ENCODE measurements at places on chromosomes 5 and 9.

DNA sequence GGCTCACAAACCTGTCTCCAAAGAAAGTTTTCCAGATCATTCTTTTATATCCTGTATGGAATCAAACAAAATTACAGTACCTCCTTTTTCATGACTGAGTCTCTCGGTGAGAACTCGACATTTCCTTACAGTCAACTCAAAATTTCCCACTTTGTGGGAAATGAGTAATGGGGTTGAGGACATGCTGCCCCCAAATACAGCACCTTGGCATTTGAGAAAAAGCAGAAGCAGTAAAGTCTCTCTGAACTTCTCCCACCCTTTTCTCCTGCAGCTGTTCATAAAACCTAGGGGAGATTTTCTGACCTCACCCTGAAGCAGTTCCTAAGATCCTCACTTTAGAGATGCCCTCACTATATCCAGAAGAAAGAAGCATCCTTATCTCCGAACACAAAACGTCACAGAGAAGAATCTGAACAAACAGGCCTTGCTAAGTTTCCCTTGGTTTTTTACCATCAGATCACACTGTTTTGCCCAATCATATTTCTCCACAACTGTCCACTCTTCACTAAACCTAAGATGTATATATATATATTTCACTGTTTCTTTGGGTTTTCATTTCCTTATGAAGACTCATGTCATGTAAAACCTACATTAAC is 96.1 kb upstream of the APC start:
- no peaks in the 10 kb centered on the region for H3K36me3 ChIP-seq
- no peaks in the 10 kb centered on the region for H3K4me1 ChIP-seq
- no peak overlapping the region for H3K27ac ChIP-seq
- H3K27me3 ChIP-seq: peaks cover 1% of the 10 kb centered on the region

- peaks cover 4% of the 10 kb centered on the region for H3K27me3 ChIP-seq
- no peaks in the 10 kb centered on the region for H3K4me1 ChIP-seq
- DNase-seq: no peak
- H3K27ac ChIP-seq: no peak overlapping the region
Measured at GRCh38 chr9:135440620-135441019, 39.0 kb upstream of the PPP1R26 start.

DNA sequence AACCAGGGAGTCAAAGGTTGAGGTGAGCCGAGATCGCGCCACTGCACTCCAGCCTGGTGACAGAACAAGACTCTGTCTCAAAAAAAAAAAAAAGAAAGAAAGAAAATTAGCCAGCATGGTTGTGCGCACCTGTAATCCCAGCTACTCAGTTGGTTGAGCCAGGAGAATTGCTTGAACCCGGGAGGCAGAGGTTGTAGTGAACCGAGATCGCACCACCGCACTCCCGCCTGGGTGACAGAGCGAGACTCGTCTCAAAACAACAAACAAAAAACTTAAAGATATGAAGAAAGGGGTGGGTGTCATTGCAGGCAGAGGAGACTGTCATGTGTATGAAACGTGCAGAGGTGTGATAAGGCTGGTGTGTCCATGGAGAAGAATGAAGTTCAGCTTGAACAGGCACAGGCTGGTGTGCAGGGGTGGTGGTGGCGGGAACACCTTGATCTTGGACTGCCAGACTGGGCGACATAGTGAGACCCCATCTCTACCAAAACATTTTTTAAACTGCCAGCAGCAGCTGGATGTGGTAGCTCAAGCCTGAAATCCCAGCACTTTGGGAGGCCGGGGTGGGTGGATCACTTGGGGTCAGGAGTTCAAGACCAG is 69.6 kb downstream of the UGCG start:
- H3K36me3 ChIP-seq: no peaks in the 10 kb centered on the region
- DNase-seq: no peak
- H3K4me1 ChIP-seq: peaks cover 9% of the 10 kb centered on the region
- H3K4me3 ChIP-seq: no peak overlapping the region

DNA sequence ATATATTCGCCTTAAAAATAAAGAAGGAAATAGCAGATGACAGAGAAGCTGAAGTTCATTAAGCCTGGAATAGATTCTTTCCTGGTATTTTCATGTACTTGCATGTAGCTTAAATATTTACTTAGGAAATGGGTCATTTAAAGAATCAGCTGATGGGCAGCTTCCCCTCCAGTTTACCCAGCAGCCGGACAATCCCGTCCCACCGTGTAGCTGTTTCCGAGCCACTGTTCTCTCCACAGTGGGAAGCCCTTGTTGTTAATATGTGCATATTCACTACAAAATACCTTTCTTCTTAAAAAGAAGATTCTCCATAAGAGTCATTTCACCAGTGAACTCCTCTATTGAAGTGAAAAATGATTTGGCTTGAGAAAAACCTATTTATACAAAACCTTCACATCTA is 187.0 kb downstream of the FANCC start:
- no peaks in the 10 kb centered on the region for H3K4me1 ChIP-seq
- no peak for DNase-seq
- no peak overlapping the region for H3K4me3 ChIP-seq
- H3K36me3 ChIP-seq: peaks cover 5% of the 10 kb centered on the region

GRCh38 chr5:81965524-81965923 is 6.3 kb upstream of the ATG10 start:
- no peaks in the 10 kb centered on the region for H3K4me1 ChIP-seq
- H3K4me3 ChIP-seq: no peak overlapping the region
- DNase-seq: no peak
- no peaks in the 10 kb centered on the region for H3K36me3 ChIP-seq
- peaks cover 4% of the 10 kb centered on the region for H3K27me3 ChIP-seq

DNA sequence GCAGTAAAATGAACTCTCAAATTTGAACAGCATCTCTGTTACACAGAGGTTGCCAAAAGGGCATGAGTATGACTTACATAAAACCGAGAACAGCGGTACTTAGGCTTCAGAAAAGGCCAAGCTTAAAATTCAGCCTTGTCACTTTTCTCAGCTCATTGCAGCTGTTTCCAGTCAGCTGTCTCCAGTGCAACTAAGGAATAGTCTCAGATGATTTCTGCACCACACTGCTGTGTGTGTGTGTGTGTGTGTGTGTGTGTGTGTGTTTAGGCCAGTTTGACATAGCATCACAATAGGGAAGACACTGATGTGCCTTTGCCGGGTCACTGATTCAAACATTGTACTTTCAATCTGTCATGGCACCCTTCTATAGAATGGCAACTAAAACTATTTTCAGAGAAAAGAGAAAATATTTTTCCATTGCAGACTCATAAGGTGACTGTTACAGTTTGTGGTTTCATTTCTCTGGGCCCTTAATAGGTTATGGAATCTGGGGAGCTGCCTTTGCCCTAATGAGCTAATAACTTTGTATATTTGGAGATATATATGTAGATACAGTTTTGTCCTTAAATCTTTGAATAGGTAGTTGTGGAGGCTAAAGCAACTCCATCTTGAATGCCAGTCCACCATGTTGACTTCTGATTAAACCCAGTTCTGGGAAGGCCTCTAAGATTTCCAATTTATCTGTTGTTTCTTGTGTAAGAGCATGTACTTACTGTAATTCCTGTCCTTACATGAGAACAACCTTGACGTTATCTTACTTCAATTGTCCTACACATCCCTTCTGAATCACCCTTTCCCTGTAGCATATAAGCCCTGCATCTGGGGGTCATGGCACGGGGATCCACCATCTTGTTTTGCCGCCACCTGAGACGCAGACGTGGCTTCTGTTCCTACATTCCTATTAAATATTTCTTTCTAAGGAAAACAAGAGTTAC is 4.5 kb downstream of the LSM11 start:
- no peaks in the 10 kb centered on the region for H3K27me3 ChIP-seq
- H3K4me3 ChIP-seq: no peak overlapping the region
- H3K36me3 ChIP-seq: peaks cover 6% of the 10 kb centered on the region
- no peak for DNase-seq
- no peak overlapping the region for H3K27ac ChIP-seq

DNA sequence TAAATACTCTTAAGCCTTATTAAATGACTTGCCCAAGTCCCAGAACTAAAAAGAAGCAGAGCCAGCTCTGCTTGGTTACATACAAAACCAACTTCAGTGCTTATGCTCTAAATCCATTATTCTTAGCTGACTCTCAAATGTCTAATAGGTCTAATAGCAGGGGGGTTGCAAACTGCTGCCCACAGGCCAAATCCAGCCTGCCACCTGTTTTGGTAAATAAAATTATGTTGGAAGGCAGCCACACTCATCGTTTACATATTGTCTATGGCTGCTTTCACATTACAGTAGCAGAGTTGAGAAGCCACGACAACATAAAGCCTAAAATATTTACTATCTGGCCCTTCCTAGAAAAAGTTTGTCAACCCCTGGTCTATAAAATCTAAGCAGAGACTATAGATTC is 69.0 kb downstream of the KLHL3 start:
- no peak for DNase-seq
- H3K27me3 ChIP-seq: no peaks in the 10 kb centered on the region
- H3K27ac ChIP-seq: no peak overlapping the region
- no peak overlapping the region for H3K4me3 ChIP-seq
- H3K36me3 ChIP-seq: peaks cover 2% of the 10 kb centered on the region

DNA sequence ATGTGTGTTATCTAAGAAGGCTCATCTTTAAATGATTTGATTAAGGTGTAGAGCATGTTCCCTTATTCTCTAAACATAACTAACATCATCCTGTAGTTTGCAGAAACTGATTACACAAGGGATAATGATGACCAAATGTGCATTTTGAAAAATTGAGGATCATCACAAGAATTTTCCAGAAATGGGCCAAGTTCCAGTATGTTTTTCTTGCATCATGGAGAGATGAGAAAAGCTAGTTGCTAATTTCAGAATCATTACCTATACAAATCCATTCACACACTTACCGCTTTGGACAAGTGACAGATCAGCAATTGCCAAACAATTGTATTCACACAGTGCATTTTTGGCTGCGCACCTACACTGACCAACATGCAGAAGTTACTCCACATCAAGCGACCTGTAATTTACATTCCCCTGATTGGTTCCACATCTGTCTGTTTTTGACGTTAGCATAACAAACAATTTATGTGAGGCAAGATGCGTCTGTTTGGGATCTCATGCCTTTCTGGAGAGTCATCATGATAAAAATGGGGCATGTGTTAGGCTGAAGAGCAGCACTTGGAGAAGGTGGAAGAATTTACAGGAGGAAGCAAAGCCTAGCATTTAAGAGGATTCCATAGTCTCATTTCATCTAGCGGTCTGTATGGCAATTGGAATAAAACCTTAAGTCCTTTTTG is 2.8 kb upstream of the BNC2 start:
- H3K4me1 ChIP-seq: no peaks in the 10 kb centered on the region
- no peak for DNase-seq
- H3K4me3 ChIP-seq: no peak overlapping the region
- peaks cover 11% of the 10 kb centered on the region for H3K27me3 ChIP-seq
- H3K36me3 ChIP-seq: peaks cover 2% of the 10 kb centered on the region

GRCh38 chr5:6656680-6657079 is 23.4 kb downstream of the SRD5A1 start:
- no peak for DNase-seq
- H3K27me3 ChIP-seq: no peaks in the 10 kb centered on the region
- H3K27ac ChIP-seq: peak overlapping the region; percentile 42
- H3K4me3 ChIP-seq: no peak overlapping the region
- H3K4me1 ChIP-seq: peaks cover 15% of the 10 kb centered on the region
- H3K36me3 ChIP-seq: peaks cover 31% of the 10 kb centered on the region

DNA sequence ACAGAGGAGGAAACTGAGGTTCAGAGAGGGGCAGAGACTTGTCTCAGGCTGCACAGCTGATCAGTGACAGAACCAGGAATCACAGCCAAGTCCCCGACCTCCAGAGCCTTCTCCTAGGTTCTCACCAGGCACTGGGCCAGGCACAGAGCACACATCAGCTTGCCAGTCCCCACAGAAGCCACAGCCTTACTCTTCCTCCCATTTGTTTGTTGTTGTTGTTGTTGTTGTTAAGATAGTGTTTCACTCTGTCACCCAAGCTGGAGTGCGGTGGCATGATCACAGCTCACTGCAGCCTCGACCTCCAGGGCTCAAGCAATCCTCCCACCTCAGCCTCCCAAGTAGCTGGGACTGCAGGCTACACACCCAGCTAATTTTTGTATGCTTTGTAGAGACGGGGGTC is 41.4 kb downstream of the NAIF1 start:
- DNase-seq: peak; percentile 19
- no peaks in the 10 kb centered on the region for H3K27me3 ChIP-seq
- H3K4me3 ChIP-seq: peak overlapping the region; percentile 47
- no peaks in the 10 kb centered on the region for H3K36me3 ChIP-seq
- peaks cover 44% of the 10 kb centered on the region for H3K4me1 ChIP-seq
